ENCODE measurements at places on chromosomes 2 and 18. TPM values are rescaled to one million over a fixed set of nuclear protein-coding genes. Genes with fewer than 3 reads are reported as not detected.

Gene TEX44
- not detected for total RNA-seq

Gene SERPINB7
- not detected for total RNA-seq

Gene ZNF385B
- 9.7 TPM for total RNA-seq

Gene CRYBA2
- not detected for total RNA-seq

Gene KIAA2012
- total RNA-seq = not detected

Gene ATP8B1
- total RNA-seq = 4.2 TPM

Gene TMEM169
- total RNA-seq = not detected

Gene PLCL1
- 10.7 TPM for total RNA-seq

Gene TRIB2
- total RNA-seq = 17.2 TPM

Gene MAP3K19
- total RNA-seq = not detected

Gene TMEM17
- total RNA-seq = 0.15 TPM

Gene AMER3
- total RNA-seq = not detected

Gene FABP1
- 2.8 TPM for total RNA-seq

Gene FBXO36
- 0.64 TPM for total RNA-seq
